AG09319 (cell line): ENCODE measurements at places on chromosomes 6 and 20.

DNA sequence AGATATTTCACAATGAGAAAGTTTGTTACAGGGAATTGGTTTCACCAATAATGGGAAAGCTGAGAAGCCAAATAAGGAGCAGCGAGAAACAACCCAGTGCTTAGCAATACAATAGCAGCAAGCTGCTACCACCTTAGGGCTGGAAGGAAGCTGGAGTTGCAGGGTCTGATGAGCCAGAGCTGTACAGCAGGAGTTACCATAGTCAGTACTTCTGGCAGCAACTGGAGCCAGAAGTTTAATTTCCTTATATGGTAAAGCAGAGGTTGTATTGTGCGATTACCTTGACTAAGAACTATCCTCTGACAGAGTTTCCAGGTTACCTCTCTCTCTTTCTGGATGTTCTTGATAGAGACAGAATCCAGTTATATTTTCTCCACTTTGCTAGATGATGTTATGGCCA is 137.1 kb upstream of the OLIG3 start:
- DNase-seq: no peak

GRCh38 chr20:63371291-63371865 is 10.2 kb upstream of the CHRNA4 start:
- no peak for DNase-seq

GRCh38 chr6:73006146-73006545 is 219.2 kb downstream of the KHDC1L start:
- DNase-seq: no peak

GRCh38 chr20:41308290-41308711 is 9.2 kb downstream of the ZHX3 start:
- DNase-seq: no peak

GRCh38 chr20:48750941-48751635 is 76.7 kb downstream of the PREX1 start:
- DNase-seq: no peak

DNA sequence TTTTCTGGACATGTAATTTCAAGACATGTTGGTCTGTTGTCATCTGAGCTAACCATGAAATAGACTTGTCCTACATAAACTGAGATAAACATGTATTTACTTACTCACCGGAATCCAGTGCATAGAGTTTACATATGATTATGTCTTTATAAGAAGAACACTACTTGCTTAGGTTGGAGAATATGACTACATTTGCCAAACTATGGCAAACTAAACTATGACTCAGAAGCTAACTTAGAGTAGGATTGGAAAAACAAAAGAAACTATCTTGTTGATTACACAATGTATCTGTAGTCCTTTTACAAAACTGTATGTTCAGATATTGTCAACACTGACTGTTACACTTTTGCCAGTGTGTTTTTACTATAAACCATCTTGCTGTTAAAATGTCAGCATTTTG is 113.3 kb downstream of the CRYBG1 start:
- DNase-seq: peak; percentile 10
